ENCODE measurements at places on chromosomes 4 and X.

GRCh38 chr4:32768664-32769389 is 2048.7 kb downstream of the PCDH7 start:
- no peak for DNase-seq
- H3K36me3 ChIP-seq, result no peaks in the 10 kb centered on the region
- H3K27ac ChIP-seq, result no peak overlapping the region
- H3K4me1 ChIP-seq, result no peaks in the 10 kb centered on the region

GRCh38 chr4:7068883-7069282 is 1.0 kb upstream of the GRPEL1 start:
- no peak for DNase-seq
- peaks cover 6% of the 10 kb centered on the region for H3K27me3 ChIP-seq
- peak overlapping the region; percentile 96 for H3K4me3 ChIP-seq
- peaks cover 10% of the 10 kb centered on the region for H3K36me3 ChIP-seq
- peak overlapping the region; percentile 94 for H3K27ac ChIP-seq

- no peaks in the 10 kb centered on the region for H3K27me3 ChIP-seq
- no peaks in the 10 kb centered on the region for H3K4me1 ChIP-seq
- no peak overlapping the region for H3K27ac ChIP-seq
- no peak for DNase-seq
- no peaks in the 10 kb centered on the region for H3K36me3 ChIP-seq
These were observed 51.9 kb upstream of the USP9X start for GRCh38 chrX:41033299-41033698.

DNA sequence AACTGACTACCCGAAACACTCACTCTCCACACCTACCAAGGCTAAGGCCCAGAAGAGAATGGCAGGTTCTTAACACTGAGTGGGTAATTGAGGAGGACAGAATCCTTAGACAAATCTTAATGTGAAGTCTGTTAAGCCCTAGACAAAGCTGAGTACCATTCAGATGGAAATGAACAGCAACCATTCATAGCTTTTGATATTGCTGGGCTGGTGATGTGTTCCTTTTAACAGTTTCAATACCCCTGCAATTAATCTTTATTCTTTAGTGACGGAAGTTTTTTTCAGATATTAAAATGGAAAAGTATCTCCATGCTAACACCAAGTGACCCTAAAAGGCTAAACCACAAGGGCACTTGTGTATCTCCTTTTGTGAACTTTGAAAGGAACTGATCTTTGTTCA is 334.9 kb downstream of the OPHN1 start:
- no peak for DNase-seq
- H3K4me3 ChIP-seq, result no peak overlapping the region
- no peak overlapping the region for H3K27ac ChIP-seq
- peaks cover 3% of the 10 kb centered on the region for H3K27me3 ChIP-seq

DNA sequence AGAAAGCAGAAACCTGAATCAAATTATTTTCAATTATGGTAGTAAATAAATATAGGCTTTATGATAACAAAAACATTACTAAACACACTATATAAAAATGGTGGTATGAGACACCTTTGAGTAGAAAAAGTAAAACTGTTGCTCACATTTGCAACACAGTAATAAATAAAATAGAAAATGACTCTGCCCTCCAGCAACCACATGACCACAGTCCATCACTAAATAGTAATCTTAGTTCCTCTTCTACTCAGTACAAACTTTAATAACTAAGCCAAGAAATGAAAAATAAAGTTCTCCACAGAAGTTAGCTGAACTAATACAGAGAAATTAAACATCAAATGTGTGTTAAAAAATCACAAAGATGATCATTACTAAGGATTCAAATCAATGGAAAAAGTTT is 108.5 kb downstream of the ADGRA3 start:
- DNase-seq, result no peak
- H3K27ac ChIP-seq, result no peak overlapping the region
- H3K36me3 ChIP-seq, result no peaks in the 10 kb centered on the region
- no peaks in the 10 kb centered on the region for H3K27me3 ChIP-seq
- no peaks in the 10 kb centered on the region for H3K4me1 ChIP-seq

DNA sequence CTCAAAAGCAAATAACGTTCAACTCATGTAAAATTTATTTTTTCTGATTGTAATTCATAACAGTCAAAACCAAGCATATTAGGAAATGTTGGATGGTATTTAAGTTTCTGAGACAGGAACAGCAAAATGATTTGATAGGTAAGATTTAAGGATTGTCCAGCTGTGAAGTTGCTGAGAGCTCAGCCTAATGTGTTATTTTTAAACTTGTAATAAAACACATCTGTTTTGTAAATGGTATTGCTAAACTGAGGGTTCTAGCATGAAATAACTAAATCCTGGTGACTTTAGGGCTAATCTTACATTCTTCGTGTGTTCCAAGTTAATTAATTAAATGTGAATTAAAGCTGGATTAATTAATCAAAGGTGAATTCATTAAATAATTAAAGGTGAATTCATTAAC is 13.3 kb downstream of the TLR10 start:
- no peak overlapping the region for H3K4me3 ChIP-seq
- no peaks in the 10 kb centered on the region for H3K4me1 ChIP-seq
- peaks cover 2% of the 10 kb centered on the region for H3K36me3 ChIP-seq

DNA sequence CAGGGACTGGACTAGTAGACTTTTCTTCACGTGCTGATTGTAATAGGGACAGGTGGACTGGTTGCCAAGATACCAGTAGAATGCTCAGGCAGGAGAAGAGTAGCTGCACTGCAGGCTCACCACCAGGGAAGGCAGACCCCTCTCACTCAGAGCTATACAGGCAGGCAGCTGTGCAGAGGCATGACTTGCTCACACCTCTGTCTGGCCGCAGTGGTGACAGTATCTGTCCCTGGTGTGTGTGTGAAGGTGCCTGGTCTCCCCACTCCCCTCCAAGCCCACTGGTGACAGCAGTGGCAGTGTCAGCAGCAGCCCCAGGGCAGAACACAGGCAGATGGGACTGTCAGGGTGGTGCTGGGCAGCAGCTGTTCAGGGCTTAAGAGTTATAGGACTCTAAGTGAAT is 140.7 kb downstream of the RPS6KA6 start:
- H3K27ac ChIP-seq, result no peak overlapping the region
- no peaks in the 10 kb centered on the region for H3K36me3 ChIP-seq
- DNase-seq, result no peak
- no peaks in the 10 kb centered on the region for H3K27me3 ChIP-seq

- H3K4me1 ChIP-seq, result no peaks in the 10 kb centered on the region
- H3K36me3 ChIP-seq, result no peaks in the 10 kb centered on the region
- no peak overlapping the region for H3K4me3 ChIP-seq
- DNase-seq, result no peak
- no peak overlapping the region for H3K27ac ChIP-seq
These were observed 136.1 kb downstream of the MID1IP1 start for GRCh38 chrX:38937400-38937799.

DNA sequence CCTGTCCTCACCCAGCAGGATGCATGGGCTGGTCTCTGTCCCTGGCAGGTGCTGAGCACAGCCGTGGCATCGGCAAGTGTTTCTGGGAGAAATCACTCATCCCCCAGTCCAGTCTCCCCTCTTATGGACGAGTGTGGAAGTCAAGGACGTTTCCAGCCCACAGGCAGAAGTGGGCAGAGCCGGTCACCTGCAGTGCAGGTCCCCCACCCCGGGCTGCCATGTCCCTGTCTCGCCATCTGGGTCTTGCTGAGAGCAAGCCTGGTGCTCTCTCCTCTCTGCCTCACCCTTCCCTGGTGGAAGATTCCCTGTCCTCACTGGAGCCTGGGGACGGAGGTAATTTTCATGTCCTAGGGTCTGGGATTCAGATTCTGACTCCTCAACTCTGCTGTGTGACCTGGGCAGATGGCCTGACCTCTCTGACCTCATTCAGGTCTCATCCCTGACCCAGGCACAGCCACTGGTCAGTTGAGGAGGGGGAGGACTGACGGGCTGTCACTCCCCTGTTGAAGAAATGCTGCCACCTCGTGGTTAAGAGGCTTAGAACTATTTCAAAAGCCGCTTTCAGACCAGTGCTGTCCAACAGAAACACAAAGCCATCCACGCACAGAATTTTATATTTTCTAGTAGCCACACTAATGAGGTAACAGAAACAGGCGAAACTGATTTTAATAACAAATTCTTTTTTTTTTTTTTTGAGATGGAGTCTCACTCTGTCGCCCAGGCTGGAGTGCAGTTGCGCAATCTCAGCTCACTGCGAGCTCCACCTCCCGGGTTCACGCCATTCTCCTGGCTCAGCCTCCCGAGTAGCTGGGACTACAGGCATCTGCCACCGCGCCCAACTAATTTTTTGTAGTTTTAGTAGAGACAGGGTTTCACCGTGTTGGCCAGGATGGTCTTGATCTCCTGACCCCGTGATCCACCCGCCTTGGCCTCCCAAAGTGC is 1.8 kb downstream of the CPZ start:
- H3K27ac ChIP-seq, result no peak overlapping the region
- DNase-seq, result no peak
- peaks cover 25% of the 10 kb centered on the region for H3K27me3 ChIP-seq
- no peaks in the 10 kb centered on the region for H3K4me1 ChIP-seq

- peaks cover 24% of the 10 kb centered on the region for H3K4me1 ChIP-seq
- H3K27ac ChIP-seq, result peak overlapping the region; percentile 95
- H3K36me3 ChIP-seq, result peaks cover 4% of the 10 kb centered on the region
- DNase-seq, result no peak
These were observed 1.2 kb downstream of the MGST2 start for GRCh38 chr4:139666735-139667281.

- H3K4me1 ChIP-seq, result peaks cover 5% of the 10 kb centered on the region
- DNase-seq, result no peak
- H3K27me3 ChIP-seq, result no peaks in the 10 kb centered on the region
- no peak overlapping the region for H3K27ac ChIP-seq
- peaks cover 32% of the 10 kb centered on the region for H3K36me3 ChIP-seq
These were observed 43.0 kb downstream of the FBXL5 start for GRCh38 chr4:15612136-15612535.

GRCh38 chrX:48933757-48934156 is 14.9 kb upstream of the PIM2 start:
- H3K36me3 ChIP-seq, result peaks cover 31% of the 10 kb centered on the region
- no peak overlapping the region for H3K4me3 ChIP-seq
- no peaks in the 10 kb centered on the region for H3K27me3 ChIP-seq
- no peak for DNase-seq
- peaks cover 28% of the 10 kb centered on the region for H3K4me1 ChIP-seq

GRCh38 chr4:133263104-133263503 is 114.0 kb downstream of the PCDH10 start:
- H3K4me1 ChIP-seq, result no peaks in the 10 kb centered on the region
- H3K27me3 ChIP-seq, result no peaks in the 10 kb centered on the region
- no peak overlapping the region for H3K4me3 ChIP-seq
- H3K27ac ChIP-seq, result no peak overlapping the region
- DNase-seq, result no peak
- no peaks in the 10 kb centered on the region for H3K36me3 ChIP-seq

GRCh38 chr4:159224408-159224807 is 121.5 kb downstream of the RAPGEF2 start:
- H3K27me3 ChIP-seq, result peaks cover 3% of the 10 kb centered on the region
- H3K27ac ChIP-seq, result no peak overlapping the region
- H3K4me1 ChIP-seq, result peaks cover 3% of the 10 kb centered on the region
- no peak overlapping the region for H3K4me3 ChIP-seq
- no peak for DNase-seq
- no peaks in the 10 kb centered on the region for H3K36me3 ChIP-seq

GRCh38 chrX:20412871-20413486 is 146.3 kb upstream of the RPS6KA3 start:
- H3K4me1 ChIP-seq, result peaks cover 30% of the 10 kb centered on the region
- DNase-seq, result peak; percentile 45
- H3K36me3 ChIP-seq, result peaks cover 5% of the 10 kb centered on the region
- no peaks in the 10 kb centered on the region for H3K27me3 ChIP-seq

DNA sequence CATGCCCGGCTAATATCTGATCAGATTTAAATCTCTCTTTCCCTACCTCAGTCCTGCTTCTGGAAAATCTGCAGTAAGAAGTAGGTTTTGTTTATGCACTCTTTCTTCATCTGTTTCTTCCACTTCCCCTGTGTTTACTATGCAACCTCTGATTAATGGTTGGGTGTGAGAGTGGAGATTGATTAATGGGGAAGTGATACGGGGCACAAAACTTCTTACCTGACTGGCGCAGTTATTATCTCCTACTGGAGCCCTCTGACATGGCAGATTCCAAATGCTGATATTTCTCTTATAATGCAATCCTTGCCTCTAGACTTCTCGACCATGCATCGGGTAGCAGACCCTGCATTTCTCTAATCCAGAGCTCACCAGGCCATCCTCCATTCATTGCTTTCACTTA is 60.2 kb upstream of the HPGD start:
- no peak overlapping the region for H3K4me3 ChIP-seq
- no peaks in the 10 kb centered on the region for H3K4me1 ChIP-seq
- no peak for DNase-seq
- no peak overlapping the region for H3K27ac ChIP-seq
- H3K27me3 ChIP-seq, result peaks cover 1% of the 10 kb centered on the region
- no peaks in the 10 kb centered on the region for H3K36me3 ChIP-seq

GRCh38 chr4:158805635-158806471 is 37.0 kb downstream of the FNIP2 start:
- H3K4me3 ChIP-seq, result no peak overlapping the region
- DNase-seq, result no peak
- H3K27me3 ChIP-seq, result no peaks in the 10 kb centered on the region
- no peak overlapping the region for H3K27ac ChIP-seq
- peaks cover 17% of the 10 kb centered on the region for H3K4me1 ChIP-seq

DNA sequence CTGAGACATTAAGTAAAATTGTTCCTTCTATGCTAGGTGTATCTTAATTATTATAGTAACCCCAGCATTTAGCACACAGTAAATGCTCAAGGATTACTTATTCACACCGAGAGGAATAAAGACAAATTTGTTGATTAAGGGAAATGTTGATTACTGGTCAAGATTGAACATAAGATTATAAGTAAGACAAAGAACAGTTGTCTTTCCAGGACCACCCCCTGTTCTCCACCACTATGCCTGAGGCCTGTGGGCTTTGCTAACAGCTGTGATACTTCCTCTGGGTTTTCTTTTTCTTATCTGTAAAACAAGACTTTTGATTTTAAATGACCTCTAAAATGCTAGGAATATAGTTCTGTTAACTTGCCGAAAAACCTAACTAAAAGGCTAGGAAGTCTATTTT is 128.0 kb downstream of the DCLK2 start:
- peaks cover 7% of the 10 kb centered on the region for H3K27me3 ChIP-seq
- no peak overlapping the region for H3K4me3 ChIP-seq
- no peaks in the 10 kb centered on the region for H3K36me3 ChIP-seq
- no peak overlapping the region for H3K27ac ChIP-seq
- no peaks in the 10 kb centered on the region for H3K4me1 ChIP-seq

- no peak for DNase-seq
These were observed 4.2 kb downstream of the TLL1 start for GRCh38 chr4:165877286-165877685.
